Cerebellum (tissue), 4 donors: ENCODE measurements at places on chromosomes 16 and 17.

- no peak for DNase-seq
Observed at GRCh38 chr17:3859940-3860339, 13.9 kb upstream of the NCBP3 start.

- DNase-seq, result no peak
Observed at GRCh38 chr17:39104657-39105056, 46.8 kb downstream of the PLXDC1 start.

DNA sequence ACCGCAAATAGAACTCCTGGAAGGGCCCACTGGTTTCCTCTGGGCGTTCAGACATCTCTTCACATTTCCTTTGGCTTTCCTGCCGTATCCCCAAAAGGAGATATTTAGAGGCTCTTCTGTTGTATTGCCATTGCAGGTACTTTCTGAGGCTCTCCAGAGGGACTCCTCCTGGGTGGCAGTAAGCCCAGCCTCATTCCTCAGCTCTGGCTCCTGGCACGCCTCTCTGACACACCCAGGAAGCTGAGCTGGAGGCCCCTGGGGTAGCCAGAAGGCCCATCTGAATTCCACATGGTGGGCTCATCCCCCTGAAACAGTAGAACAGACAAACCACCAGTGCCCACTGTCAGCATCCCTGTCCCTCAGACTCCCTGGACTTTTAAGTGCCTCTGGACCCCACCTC lies 206.7 kb downstream of the PARN start:
- DNase-seq, result no peak

GRCh38 chr17:40697297-40697696 lies 6.3 kb downstream of the KRT24 start:
- no peak for DNase-seq

GRCh38 chr17:80323982-80324381 lies 63.3 kb downstream of the RNF213 start:
- no peak for DNase-seq

DNA sequence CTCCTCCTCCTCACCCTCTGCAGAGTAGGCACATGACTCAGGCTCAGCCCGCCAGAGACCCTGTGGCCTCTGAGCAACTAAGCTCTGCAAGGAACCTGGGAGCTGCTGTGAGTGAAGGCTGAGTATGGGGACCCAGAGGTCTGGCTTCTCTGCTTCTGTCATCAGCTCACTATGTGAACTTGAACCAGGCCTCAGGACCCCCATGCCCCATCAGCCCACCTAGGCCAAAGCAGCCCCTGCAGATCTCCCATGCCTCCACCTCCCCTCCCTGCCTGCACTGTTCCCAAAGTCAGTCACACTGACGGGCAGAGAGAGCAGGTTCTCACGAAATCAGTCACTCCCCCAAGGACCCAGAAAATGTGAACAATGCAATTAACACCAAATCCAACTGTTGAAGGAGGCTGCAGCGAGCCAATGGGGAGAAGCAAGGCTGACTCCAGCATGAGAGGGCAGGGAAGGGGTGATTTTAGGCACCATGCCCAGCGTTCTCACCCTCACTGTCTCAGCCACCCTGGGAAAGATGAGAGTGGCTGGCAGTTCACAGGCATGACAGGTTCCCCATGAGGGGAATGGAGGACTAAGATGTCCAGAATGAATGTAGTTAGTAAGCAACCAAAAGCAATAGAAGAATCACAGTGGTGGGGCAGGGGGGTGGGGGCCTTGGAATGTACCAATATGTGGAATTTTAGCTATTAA lies 60.6 kb downstream of the BEAN1 start:
- DNase-seq, result no peak

- DNase-seq, result peak; percentile 60
Observed at GRCh38 chr17:48100591-48101011, 677 bp downstream of the CBX1 start.

- no peak for DNase-seq
Observed at GRCh38 chr17:323721-324571, 28.7 kb downstream of the RPH3AL start.
